ENCODE measurements at places on chromosomes 1 and 21.

GRCh38 chr1:72064196-72065075, 217.9 kb downstream of the NEGR1 start:
- DNase-seq = no peak

GRCh38 chr1:229221106-229222019, 49.5 kb upstream of the RAB4A start:
- DNase-seq = no peak

- DNase-seq = no peak
Observed at GRCh38 chr1:170326186-170326585, 180.4 kb downstream of the NTMT2 start.

DNA sequence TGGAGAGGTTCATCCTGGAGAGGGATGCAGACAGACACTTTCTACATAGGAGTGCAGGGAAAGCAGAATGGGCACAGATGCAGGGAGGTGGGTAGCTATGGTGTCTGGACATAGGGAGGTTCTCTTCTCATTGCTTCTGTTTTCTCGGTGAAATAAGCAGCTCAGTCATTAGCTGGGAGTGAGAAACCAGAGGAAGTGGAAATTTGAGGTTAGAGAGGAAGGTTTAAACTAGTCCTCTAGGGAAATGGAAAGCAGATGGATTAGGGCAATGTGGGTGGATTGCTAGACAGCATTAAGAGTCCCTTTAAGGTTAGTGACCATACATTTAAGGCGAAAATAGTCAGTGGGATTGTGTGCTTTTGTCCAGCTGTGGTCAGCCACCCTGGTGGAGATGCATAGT, 39.6 kb downstream of the MPZL1 start:
- DNase-seq = no peak

- DNase-seq = no peak
Observed at GRCh38 chr1:34908369-34908768, 21.1 kb downstream of the DLGAP3 start.

DNA sequence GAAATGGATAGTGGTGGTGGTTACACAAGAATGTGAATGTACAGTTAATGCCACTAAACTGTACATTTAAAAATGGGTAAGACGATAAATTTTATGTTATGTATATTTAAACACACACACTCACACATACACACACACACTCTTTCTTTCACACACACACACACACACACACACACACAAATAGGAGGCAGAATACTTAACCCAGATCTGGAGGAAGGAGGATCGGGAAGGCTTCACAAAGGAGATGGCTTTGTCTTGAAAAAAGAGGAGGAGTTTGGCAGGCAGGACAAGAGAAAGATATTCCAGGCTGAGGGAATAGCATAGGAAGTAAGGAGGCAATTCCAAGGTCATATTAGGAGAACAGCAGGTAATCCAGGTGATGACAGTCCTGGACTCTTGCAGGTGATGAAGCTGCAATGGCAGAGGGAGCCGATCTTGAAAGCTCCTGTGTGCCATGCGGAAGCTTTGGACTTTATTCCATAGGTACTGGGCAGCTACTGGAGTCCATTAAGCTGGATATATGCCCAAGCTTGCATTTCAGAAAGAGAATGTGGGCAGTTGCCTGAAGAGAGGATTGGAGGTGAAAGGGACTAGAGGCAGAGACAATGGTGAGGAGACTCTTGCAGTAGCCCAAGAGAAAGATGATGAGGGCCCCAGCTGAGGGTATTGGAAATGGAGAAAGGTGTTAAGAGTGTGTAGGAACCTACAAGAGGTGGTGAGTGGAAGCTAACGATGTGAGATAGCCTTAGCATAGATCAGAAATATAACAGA, 15.4 kb upstream of the LYST start:
- DNase-seq = no peak

- DNase-seq = no peak
Observed at GRCh38 chr1:240652961-240653409, 41.0 kb upstream of the GREM2 start.

DNA sequence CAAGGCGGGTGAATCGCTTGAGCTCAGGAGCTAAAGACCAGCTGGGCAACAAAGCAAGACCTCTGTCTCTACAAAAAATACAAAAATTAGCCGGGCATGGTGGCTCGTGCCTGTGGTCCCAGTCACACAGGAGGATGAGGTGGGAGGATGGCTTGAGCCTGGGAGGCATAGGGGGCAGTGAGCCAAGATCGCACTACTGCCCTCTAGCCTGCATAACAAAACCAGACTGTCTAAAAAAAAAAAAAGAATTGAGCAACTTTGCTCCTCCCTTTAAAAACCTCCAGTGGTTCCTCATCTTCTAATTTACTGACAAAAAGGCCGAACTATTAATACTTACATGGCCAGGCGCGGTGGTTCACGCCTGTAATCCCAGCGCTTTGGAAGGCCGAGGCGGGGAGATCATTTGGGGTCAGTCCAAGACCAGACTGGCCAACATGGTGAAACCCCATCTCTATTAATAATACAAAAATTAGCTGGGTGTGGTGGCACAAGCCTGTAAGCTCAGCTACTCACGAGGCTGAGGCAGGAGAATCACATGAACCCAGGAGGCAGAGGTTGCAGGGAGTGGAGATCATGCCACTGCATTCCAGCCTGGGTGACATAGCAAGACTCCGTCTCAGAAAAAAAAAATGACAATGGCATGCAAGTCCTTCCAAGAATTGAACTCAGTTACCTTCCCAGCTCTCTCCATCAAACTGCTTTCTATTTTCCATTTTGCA, 4.4 kb downstream of the ACBD3 start:
- no peak for DNase-seq

DNA sequence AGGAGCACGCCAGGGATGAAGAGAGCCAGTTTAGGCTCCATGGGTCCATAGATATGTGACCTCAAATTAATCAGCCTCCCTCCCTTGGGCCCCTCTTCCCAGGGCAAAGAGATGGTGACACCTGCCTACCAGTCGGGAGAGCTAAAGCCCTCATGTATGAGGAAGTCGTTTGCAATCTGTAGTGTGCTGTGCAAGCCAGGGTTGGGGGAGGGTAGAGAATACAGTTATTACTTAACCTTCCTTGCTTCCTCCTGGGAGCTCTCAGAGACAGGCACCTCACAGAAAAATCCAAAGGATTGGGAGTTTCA, 4.0 kb downstream of the PGLYRP4 start:
- no peak for DNase-seq

- DNase-seq = no peak
Observed at GRCh38 chr1:248704606-248705005, 2.0 kb upstream of the OR14I1 start.

GRCh38 chr1:228956864-228957263, 221.6 kb downstream of the RHOU start:
- DNase-seq = no peak

- DNase-seq = no peak
Observed at GRCh38 chr1:168121401-168122011, 15.2 kb downstream of the GPR161 start.

DNA sequence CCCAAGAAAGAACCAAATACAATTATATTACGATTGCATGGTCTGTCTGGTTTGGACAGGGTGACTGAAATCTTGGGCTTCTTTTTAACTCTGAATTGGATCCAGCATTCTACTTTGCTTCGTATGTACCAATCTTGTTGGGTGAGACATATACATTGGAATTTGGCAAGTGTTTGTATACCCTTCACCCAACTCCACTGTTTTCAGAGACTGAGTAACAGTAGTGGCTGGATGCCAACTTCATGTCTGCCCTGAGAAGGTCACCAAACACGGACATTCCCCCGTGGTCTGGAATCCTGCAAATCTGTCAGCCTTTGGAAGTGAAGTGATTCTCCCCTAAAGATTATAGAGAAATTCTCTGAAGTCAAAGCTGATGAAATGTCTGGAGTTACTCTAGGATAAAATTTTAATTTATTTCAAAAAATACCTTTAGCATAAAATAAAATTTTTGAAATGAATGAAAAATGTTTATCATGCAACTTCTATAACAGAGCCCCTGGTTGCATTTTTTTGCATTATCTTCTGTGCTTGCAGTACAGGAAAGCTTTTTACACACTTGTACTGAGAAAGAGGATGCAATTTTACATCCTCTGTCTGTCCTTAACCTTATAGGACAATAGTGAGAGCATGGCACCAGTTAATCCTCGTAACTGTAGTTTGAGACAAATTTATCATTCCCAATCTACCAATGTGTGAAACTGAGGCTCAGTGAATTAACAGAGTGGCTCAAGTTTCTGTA, 201.8 kb downstream of the DISC1 start:
- DNase-seq = no peak

DNA sequence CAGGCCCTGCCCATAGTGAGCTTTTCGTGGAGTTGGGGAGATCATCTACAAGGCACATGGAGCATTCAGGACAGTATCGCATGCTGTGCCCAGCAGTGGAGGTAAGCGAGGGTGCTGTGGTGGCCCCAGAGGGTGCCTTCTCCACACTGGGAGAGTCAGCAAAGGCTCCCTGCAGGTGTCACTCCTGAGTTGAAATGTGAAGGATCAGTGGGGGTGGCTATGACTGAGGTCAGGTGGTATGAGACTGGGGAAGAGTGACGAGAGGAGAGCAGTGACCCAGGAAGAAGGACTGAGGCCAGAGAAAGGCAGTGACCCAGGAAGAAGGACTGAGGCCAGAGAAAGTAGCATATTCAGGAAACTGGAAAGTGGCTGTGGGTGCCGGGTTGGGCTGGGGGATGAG, 53.0 kb downstream of the SPAG17 start:
- no peak for DNase-seq

DNA sequence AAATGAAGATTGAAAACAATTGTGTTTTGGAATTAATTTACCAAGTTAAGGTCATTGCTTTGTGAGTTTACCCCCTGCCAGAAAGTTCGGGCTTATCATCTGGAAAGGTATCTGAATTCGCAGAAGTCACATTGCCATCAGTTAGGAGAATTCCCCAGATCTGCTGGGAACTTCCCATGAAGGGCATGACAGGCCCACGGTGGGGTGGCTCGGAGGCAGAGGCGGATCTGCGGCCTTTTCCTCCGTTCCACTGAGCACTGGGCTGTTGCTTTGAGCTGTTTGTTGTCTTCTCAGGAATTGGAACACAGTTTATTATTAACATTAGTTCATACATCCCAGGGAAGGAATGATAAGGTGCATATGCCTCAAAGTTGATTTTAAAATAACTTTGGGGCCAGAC, 320.0 kb downstream of the CAMTA1 start:
- DNase-seq = no peak

DNA sequence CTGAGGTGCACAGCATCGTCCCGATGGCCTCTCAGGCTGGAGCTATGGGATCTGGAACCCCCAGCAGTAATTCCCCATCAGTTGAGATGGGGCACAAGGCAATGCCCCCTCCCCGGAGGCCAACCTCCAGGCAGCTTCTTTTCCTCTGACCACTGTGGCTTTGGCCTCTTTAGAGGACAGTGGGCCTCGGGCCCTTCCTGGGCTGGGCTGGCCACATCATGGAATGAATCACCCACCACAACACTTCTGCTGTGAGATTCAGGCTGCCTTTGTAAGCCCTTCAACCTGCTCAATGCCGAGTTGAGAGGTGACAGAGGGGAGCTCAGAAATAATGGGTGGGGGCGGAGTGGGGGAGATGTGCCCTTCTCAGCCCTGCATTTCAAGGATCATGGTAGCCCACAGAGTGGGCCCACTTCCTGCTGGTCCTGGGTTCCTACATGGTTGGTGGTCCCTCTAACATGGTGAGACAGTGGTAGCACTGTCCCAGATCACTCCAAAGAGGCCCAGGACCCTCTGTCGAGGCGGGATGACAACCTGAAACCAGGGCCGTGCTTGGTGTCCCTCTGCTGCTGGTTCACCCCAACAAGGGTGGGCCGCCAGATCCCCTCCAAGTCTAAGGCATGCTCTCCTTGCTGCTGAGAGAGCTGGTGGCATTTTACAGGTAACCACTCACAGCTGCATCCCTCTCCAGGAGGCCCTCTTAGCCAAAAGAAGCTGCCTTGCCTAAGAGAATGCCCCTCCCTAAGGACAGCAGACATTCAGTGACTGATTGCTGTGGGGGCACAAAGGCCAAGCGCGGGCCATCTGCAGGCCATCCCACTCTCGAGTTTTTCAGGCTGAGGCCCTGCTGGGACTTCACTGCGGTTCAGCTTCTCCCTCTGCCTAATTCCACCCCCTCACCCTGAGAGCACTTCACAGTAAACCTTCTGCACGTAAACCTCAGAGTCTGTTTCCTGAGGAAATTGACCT, 29.7 kb upstream of the EVA1B start:
- no peak for DNase-seq

DNA sequence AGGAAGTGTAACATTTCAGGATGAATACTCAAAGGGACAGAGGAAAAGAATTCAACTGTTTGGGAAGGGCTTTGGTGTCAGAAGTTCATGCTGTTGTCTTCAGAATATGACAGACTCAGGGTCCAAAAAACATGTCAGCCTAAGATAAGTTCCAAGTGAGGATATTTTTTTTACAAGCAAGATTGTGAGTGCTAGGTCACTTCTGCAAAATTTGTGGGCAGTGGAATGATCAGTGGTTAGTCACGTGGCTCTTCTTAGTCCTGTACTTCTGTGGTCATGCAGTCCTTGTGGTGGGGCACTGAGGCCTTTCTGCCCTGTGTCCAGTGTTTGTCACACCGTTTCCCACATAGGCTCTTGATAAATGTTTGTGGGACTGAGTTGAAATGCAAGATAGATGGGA, 5.2 kb downstream of the RGL1 start:
- DNase-seq = no peak

- peak; percentile 39 for DNase-seq
Observed at GRCh38 chr1:19209439-19209989, 552 bp downstream of the UBR4 start.

DNA sequence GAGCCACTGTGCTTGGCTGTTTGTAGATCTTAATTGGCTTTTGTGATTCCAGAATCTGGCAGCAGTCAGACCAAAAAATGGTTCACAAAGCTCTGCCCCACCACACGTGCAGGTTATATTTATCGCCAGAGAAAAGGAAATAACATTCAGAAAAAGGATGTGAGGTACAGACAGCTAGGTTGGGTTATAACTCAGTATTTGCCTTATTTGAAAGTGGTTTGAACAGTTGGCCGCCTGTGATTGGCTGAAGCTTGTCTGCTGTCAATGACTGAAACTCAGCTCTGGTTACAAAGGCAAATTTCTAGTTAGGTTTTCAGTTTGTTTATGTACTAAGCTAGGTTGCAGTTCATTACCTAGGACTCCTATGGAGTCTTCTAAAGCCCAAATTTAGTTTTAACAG, 9.6 kb downstream of the SH3BGR start:
- DNase-seq = no peak

- no peak for DNase-seq
Observed at GRCh38 chr1:111323231-111323630, 32.6 kb downstream of the CHIA start.

DNA sequence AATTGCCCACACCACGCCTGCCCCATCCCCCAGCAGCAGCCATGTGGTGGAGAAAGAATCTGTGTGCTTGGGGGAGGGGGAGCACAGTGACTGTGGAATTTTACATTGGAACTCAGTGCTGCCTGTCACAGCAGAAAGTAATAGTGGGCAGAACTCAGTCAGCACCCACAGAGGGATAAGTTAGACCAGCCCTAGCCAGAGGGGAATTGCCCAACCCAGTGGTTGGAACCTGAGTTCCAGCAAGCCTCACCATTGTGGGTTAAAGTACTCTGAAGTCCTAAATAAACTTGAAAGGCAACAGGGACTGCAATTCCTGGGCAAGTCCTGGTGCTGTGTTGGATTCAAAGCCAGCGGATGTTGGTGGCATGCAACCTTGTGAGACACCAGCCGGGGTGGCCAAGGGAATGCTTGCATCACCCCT, 88.8 kb downstream of the MRPL39 start:
- no peak for DNase-seq

- no peak for DNase-seq
Observed at GRCh38 chr1:43913051-43913501, 20.5 kb upstream of the ARTN start.

Data from stimulated activated CD8-positive, alpha-beta memory T cell treated with anti-CD3 and anti-CD28 coated beads, Interleukin-7, amount 100 ng/mL, for 4 hours (primary cell).